ENCODE measurements at places on chromosomes 2 and 18.

- DNase-seq: no peak
These were observed 9.2 kb upstream of the IL1A start for GRCh38 chr2:112793449-112793978.

DNA sequence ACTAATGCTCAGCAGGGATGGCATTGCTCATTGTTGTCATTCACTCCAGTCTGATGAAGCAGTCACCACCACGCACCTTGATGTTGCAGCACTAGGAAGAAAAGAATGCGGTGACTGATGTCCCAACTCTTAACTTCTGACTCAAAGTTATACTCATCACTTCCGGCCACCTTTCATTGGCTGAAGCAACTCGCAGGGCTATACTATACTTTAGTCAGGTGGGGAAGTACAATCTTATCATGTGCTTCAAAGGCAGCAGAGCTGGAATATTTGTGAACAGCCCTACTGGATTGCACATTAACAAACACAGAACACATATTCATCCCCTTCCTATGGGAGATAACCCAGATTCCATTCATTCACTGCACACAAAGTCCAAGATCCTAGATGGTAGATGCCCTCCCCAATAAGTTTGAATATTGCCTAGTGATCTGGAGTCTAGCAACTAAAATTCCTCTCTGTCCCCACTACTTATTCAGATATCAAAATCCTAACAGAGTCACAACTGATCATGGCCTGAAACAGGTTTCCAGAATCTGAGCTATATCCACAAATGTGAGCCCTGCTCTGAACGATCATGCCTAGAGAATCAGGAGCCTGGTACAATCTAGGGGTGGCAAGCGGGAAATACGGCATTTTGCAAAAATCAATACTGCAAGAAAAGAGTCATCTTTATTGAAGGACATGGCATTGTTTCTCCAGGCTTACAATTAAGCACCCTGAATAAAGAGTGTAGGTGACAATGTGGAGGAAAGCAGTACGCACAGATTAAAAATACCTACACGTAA is 3.4 kb upstream of the SPATS2L start:
- DNase-seq: no peak

DNA sequence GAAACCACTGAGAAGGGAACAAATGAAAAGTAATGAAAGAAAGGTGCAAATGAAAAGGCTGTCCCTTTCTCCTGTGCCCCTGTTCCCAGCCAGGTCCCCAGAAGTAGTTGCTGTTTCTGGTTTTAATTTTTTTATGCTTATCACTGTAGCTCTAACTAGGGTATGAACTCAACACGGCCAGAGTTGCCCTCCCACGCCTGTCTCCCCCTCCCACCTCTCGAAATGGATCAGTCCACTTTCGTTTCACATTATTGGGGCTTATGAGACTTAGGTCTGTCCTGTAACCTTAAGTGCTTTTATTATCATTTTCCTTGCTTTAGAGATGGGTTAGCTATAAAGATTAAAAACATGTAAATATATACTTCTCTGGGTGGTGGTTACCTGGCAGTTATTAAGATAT is 8.6 kb downstream of the RBFA start:
- DNase-seq: no peak

- no peak for DNase-seq
These were observed 85.7 kb downstream of the SLC4A3 start for GRCh38 chr2:219713110-219713509.

DNA sequence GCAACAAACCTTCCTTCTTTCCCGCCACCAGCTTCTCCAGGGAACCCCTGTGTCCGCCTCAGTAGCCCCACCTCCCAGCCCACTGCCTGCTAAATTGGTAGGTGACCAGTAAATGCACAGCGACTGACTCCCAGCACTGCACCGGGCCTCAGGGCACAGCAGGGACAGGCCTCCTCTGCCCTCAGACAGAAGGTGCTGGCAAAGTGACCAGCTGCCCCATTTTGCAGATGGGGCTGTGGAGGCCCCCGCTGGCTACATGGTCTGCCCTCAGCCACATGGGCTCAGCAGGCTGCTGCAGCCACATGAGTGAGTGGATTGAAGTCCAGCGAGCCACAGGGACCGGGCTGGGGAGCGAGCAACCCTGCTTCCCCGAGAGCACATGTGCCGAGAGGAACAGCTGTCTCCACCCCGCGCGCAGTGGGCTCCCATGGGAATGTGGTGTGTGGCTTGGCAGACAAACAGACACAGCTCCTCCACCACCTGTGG is 7.8 kb upstream of the NPPC start:
- DNase-seq: no peak

DNA sequence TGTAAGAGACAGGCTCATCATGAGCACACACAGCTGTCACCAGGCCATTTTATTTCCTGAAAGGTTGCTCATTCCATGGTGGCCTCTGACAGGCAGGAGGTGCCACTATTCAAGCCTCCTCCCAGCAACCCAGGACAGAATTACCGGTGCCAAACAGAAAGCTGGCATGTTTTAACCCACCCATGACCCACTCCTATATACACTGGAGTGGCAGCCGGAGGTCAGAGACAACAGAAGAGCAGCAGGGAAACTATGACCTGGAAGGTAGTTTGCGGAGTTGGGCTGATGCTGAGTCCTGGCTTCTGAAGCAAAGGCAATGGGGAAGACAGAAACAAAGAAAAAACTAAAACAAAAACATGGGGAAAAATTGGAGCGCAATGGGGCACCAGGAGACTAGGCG is 2.3 kb downstream of the RFTN2 start:
- no peak for DNase-seq

DNA sequence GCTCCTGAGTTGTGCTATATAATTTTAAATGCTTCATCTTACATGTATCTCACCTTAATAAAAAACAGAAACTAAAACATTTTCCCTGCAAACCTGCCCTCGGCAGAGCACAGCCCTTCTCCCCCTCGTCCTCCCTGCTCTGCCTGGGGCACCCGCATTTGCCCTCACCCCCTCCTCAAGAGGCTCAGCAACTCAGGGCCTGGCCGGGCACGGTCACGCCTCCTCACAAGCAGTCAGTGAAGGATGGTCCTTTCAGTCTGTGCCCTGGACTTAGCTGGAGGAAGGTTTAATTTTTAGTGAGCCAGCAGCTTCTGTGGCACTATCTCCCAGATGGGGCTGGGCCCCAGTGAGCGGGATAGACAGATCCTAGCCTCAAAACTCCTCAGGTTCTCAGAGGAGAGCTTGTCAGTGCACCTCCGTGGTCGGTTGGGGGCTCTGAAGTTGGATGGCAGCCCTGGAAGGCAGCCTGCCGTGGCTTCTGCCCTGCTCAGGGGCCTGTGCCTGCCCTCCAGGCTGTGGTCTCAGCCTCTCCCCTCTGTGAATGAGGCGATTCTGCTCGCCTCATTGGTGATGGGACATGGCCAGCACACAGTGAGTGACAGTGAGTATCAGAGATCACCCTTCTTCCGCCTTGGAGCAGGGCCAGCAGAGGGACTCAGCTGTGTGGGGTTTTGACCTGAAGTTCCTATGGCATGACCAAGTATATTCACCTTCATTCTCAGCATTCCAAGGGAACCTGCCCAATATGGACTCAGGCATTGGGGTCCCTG is 56.3 kb upstream of the AFF3 start:
- DNase-seq: no peak

GRCh38 chr2:218071218-218071937 is 2.3 kb downstream of the RUFY4 start:
- DNase-seq: no peak

- no peak for DNase-seq
These were observed 18.5 kb upstream of the CCDC93 start for GRCh38 chr2:118032169-118033013.

DNA sequence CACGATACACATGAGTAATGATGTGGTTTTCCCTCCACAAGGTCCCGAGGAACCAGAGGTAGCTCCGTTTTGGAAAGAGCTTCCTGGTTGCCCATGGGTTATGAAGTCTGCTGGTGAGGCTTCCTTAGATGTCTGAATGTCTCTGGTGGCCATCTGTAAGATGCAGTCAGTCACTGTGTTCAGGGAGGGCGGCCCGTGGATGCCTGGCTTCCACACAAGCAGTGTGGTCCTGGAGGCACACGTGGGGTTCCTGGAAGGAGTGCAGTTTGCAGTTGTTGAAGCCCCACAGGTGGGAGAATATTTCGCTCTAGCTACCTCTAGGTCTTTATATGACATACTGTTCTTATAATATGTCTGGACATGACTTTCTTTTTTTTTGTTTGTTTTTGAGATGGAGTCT is 209.0 kb downstream of the FAM210A start:
- no peak for DNase-seq

GRCh38 chr2:61266632-61267505 is 104.9 kb downstream of the C2orf74 start:
- no peak for DNase-seq

- DNase-seq: no peak
These were observed 54.7 kb downstream of the KCTD18 start for GRCh38 chr2:200454927-200455801.

DNA sequence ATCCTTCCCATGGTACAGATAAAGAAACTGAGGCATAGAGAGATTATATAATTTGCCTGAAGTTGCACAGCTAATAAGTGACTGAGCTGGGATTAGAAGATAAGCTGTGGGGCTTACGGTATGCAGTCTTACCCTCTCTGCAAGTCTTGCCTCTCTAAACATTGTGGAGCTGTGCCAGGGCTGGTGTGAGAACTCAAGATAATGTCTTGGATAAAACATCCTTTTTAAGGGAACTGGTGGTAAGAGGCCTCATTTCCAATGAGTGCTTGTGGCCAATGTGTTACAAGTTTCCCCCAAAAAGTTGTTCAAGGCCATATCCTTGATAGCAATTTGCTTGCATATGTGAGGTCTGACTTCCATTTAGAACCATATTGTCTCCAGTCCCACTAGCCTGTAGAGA is 84.3 kb upstream of the ETAA1 start:
- no peak for DNase-seq

GRCh38 chr2:144510294-144510991 is 9.5 kb downstream of the ZEB2 start:
- DNase-seq: no peak

DNA sequence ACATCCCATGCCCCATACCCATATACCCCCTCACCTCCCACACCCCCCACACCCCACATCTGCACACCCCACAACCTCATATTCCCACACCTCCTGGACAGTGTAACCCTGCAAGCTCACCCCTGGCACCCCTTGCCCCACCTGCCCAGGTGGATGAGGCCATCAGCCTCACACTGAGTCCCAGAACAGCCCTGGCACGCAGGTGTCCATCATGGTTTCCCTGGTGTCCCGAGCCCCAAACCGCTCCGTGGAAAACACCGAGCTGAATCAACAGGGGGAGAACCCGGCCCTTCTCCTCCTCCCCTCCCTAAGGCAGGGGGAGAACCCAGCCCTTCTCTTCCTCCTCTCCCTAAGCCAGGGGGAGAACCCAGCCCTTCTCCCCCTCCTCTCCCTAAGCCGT is 415.6 kb upstream of the SALL3 start:
- DNase-seq: no peak

GRCh38 chr2:173922760-173923159 is 42.4 kb downstream of the SP3 start:
- no peak for DNase-seq

DNA sequence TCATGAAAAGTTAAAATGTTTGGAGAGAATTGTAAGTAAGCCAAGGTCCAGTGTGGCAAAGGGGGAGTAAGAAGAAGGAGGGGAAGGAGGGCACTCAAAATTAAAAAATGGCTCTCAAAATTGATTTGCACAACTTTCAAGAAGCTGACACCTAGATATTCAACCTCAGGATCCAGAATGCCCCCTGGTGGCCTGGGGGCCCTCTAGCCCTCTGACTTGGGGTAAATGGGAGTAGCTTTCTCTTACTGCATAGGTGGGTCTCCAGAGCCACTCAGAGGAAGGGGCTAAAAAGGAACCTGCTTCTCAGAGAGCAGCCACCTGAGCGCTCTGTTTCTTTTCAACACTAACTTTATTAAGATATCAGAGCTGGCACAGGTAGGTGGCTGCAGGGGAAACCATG is 968.5 kb downstream of the BCL11A start:
- DNase-seq: no peak

DNA sequence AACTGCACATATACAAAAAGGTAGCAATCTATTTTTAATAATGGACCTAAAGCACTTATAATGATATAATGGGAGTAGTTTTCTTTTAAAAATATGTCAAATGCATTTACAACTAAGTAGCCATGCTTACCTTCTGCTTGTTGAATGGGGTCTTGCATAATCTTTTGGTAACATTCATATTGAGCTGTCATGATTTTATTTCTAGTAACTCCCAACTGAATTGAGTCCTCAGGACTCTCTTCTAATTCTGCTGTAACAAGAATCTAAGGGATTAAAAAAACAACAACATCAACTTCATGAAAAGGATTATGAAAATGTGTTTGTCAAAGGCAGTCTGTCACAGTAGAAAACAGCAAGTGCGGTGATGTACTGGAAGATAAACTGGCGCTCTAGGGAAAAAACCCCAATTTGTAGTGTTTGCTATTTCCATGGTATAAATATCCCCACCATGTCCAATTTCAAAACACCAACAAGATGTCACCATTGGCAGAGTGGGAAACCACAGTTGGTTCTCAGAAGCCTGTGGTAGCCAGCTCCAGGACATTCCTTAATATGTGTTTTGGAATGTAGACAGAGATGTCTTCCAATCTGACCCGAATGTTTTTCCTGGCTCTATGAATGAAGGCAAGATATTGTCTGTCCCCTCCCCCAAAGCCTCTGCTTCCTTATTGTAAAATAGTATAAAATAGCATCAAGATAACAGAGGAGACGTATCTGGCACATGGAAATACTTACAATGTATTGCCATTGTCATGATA is 64.8 kb downstream of the CALCRL start:
- no peak for DNase-seq

DNA sequence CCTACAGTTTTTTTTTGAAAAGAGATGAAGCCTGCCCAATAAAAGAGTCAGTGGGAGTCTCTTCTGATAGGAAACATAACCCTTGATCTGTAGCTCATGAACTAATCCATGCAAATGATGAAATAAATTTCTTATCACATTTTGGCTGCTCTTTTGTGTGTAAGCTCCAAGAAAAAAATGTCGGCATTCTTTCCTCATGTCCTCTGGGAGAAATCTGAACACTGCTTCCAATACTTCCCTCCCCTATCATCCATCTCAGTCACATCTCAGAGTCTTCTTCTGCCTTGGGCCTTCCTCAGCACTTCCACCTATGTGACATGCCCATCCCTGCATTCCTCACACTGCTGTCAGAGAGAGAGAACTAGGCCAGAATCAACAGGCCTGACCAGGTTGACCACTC is 395.7 kb upstream of the ST6GAL2 start:
- DNase-seq: no peak

DNA sequence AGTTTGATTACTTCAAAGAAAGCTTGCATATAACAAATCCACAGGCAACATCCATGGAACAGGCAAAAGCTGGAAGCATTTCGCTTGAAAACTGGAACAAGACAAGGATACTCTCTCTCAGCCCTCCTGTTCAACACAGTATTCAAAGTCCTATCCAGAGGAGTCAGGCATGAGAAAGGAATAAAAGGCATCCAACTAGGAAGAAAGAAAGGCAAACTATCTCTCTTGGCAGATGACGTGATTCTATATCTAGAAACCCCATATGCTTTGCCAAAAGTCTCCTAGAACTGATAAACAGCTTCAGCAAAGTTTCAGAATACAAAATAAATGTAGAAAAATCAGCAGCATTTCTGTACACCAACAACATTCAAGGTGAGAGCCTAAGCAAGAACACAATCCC is 34.1 kb upstream of the MC4R start:
- DNase-seq: no peak

GRCh38 chr2:150125708-150126107 is 361.8 kb downstream of the RND3 start:
- no peak for DNase-seq

Data from hematopoietic multipotent progenitor cell (in vitro differentiated cells).